ENCODE measurements at places on chromosomes 6 and 20. TPM values are rescaled to one million over a fixed set of nuclear protein-coding genes. Genes with fewer than 3 reads are reported as not detected.

DZANK1 gene
- 1.8 TPM for total RNA-seq

CDH4 gene
- 7.8 TPM for total RNA-seq

BPHL gene
- 19.7 TPM for total RNA-seq

DNAAF9 gene
- total RNA-seq: 3.0 TPM

BEND6 gene
- 21.4 TPM for total RNA-seq

ZSWIM1 gene
- 11.2 TPM for total RNA-seq

TINAG gene
- total RNA-seq: not detected
